ENCODE measurements at places on chromosomes 1 and 21. TPM values are rescaled to one million over a fixed set of nuclear protein-coding genes. Genes with fewer than 3 reads are reported as not detected.

Gene SH2D1B
- 0.06 TPM for total RNA-seq

Gene LEFTY2
- 14.0 TPM for total RNA-seq

Gene WDR64
- not detected for total RNA-seq

Gene AIRE
- 0.45 TPM for total RNA-seq

Gene ZNF362
- 77.5 TPM for total RNA-seq

Gene FAM163A
- total RNA-seq = 0.42 TPM

Gene PTCH2
- 0.66 TPM for total RNA-seq

Gene SELL
- total RNA-seq = not detected

Gene CHRM3
- 0.28 TPM for total RNA-seq

Gene SERPINC1
- total RNA-seq = 0.36 TPM

Gene SLC1A7
- not detected for total RNA-seq

Gene NUP133
- 67.4 TPM for total RNA-seq

Gene XCL1
- 0.53 TPM for total RNA-seq

Gene COL6A1
- 499 TPM for total RNA-seq

Gene SYNC
- 4.5 TPM for total RNA-seq

Gene FBXO44
- 58.8 TPM for total RNA-seq

Gene SPATA46
- not detected for total RNA-seq

Gene DEPDC1
- 37.6 TPM for total RNA-seq

Gene MYOG
- 0.18 TPM for total RNA-seq

Gene KANK4
- 4.0 TPM for total RNA-seq

Gene BSND
- total RNA-seq = not detected

Gene CHML
- 5.6 TPM for total RNA-seq

Gene TDRD5
- not detected for total RNA-seq

Gene SLC25A34
- total RNA-seq = 6.9 TPM

Gene EXO1
- total RNA-seq = 3.5 TPM

Gene HSPB7
- total RNA-seq = 744 TPM

Gene FNBP1L
- total RNA-seq = 13.8 TPM

Gene CD55
- total RNA-seq = 14.6 TPM

Gene FDPS
- 310 TPM for total RNA-seq

Gene PALMD
- total RNA-seq = 0.63 TPM

Gene PRKAA2
- 15.0 TPM for total RNA-seq

Gene LRRC40
- total RNA-seq = 15.0 TPM

Gene PAQR6
- 35.7 TPM for total RNA-seq

Gene OR10J1
- total RNA-seq = not detected

Gene YRDC
- total RNA-seq = 9.7 TPM

Gene HOOK1
- 10.4 TPM for total RNA-seq

Gene LRRC7
- total RNA-seq = 0.09 TPM

Gene PRDM16
- total RNA-seq = 55.8 TPM

Gene TNFRSF1B
- 0.27 TPM for total RNA-seq

Gene TSHB
- not detected for total RNA-seq

Gene CHI3L2
- total RNA-seq = not detected

Gene APP
- total RNA-seq = 232 TPM

Gene ITLN2
- total RNA-seq = not detected

Gene COL8A2
- total RNA-seq = 0.11 TPM

Gene TMPRSS3
- 0.25 TPM for total RNA-seq

Gene SV2A
- total RNA-seq = 21.9 TPM

Gene CD247
- total RNA-seq = 0.80 TPM

Gene SLC16A4
- total RNA-seq = 0.66 TPM

Gene TMEM9
- 190 TPM for total RNA-seq

Data from cardiac muscle cell (in vitro differentiated cells and primary cell).